ENCODE measurements at places on chromosomes 2 and 18.

- no peak for DNase-seq
These were observed 91.7 kb downstream of the GCA start for GRCh38 chr2:162435676-162436075.

DNA sequence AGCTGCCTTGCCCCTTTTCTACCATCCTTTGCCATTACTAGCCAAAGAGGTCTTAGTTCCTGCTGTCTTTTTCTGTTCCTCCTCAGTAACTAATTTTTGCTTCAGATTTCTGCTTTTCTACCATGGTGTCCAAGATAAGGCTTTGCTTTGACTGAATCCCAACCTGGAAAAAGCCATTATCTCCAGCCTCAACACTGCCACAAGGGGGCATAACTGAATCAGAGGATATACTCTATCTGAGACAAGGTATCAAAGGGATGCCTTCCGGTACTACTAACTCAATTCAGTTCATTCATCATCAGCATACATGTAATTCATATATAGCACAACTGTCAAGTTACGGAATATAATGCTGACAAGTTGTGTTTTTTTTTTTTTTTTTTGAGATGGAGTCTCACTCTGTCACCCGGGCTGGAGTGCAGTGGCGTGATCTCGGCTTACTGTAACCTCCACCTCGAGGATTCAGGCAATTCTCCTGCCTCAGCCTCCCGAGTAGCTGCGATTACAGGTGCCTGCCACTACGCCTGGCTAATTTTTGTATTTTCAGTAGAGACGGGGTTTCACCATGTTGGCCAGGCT, 11.4 kb downstream of the OSGEPL1 start:
- DNase-seq, result no peak

DNA sequence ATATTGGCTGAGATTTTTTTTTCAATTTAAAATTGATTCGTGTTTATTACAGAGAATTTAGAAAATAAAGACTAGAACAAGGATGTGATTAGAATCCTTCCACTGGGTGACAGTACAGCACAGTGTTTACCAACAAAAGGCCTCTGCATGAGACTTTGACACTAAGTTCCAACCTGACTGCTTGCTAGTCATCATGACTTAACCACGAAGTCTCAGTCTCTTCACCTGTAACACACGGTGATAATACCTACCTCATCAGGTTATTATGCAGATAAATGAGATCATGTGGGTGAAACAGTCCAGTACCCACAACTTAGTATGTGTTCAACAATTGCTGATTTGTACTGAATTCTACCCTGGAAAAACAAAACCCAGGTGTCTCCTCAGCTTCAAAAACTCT, 151.2 kb downstream of the STK39 start:
- no peak for DNase-seq

- peak; percentile 8 for DNase-seq
These were observed 13.5 kb downstream of the ESPNL start for GRCh38 chr2:238113611-238114010.
